ENCODE measurements at places on chromosomes 12 and 14. TPM values are rescaled to one million over a fixed set of nuclear protein-coding genes. Genes with fewer than 3 reads are reported as not detected.

GRCh38 chr14:99930420-99931274, 134.6 kb upstream of the EVL start:
- no peak for DNase-seq

The CLEC7A gene
- 0.41 TPM for total RNA-seq

The CLEC1A gene
- total RNA-seq = 12.8 TPM

GRCh38 chr14:51993285-51993920, 4.1 kb downstream of the RTRAF start:
- no peak for DNase-seq

DNA sequence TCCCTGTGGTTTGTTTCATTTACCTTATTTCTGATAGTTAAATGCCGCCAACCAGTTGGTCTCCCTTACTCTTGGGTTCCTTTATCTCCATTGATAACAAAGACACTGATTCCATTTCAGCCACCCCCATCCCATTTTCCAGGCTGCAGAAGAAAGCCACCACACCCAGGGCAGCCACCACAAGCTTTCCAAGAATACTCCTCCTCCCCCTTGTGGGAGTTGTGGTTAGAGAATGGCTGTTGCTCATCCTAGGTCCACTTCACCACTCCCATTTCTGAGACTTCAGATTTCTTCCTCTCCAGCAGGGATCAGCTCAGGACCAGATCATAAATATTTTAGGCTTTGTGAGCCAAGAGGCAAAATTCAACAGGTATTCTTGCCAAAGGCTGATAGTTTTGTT, 73.9 kb downstream of the ANO4 start:
- no peak for DNase-seq

DNA sequence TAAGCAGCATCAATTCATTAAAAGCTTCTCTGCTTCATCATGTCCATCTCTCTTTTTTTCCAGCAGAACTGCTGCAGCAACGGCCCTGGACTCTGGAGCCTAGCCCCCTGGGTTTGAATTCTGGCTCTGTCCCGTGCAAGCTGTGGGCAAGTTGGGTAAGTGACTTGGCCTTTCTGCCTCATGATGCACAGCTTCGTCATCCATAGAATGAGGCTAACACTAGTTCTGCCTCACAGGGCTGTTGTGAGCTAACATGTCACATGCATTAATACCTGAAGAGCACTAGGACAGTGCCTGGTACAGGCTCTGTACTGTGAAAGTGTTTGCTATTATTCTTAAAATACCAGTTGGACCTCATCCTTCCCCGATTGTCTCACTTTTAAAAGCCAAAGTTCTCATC, 4.2 kb downstream of the KRT82 start:
- DNase-seq = no peak

DNA sequence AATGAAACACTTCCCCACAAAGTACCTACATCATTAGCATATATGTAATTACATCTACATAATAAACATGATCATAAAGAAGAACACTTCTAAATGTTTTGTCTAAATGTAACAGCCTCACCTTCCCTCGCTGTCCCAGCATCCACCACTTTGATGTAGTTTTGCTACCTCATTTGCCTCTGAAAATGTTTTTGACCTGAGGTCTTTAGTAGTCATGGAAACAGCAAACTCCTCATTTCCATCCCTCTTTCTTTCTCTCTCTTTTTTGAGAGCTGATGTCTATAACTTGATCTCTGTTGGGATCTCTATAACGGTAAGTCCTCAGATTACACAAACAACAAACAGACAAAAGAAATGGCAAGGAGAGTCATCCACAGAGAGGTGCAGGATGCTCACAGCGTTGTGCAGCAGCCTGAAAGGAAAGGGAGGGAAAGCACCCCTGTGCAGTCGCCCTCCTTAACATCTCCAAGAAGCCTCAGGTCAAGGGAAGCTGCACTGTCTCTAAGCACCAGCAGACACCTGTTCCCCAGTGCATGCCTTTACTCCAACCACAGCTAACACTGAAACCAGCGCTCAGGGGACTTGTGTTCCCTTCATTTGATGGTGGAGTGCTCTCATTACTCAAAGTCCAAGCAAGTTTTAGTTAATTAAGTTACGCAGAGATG, 268.7 kb downstream of the TMEM132D start:
- no peak for DNase-seq
